ENCODE measurements at places on chromosomes 16 and 17.

- no peak for DNase-seq
These were observed 5.5 kb downstream of the KRT15 start for GRCh38 chr17:41513168-41513547.

- DNase-seq, result no peak
These were observed 13.9 kb upstream of the KIFC3 start for GRCh38 chr16:57815987-57816745.

DNA sequence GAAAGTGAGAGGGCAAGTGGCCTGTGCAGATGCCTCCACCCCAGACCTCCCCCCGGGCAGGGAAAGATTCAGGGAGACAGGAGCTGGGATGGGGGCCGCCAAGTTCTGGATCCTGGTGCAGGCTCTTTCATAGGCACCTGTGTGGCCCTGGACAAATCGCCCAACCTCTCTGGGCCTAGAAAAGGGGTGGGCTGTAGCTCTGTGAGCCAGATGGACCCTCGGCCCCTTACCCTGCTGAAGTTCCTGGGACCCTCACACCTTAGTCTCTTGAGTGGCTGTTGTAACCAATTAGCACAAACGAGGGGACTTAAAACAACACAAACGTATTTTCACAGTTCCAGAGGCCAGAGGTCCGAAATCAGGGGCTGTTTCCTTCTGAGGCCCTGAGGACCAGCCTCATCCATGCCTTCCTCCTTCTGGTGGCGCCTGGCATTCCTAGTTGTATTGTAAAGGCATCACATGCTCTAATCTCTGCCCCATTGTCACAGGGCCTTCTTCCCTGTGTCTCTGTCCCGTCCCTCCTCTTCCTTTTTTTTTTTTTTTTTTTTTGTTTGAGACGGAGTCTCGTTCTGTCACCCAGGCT is 352.6 kb downstream of the SEC14L1 start:
- DNase-seq, result no peak

DNA sequence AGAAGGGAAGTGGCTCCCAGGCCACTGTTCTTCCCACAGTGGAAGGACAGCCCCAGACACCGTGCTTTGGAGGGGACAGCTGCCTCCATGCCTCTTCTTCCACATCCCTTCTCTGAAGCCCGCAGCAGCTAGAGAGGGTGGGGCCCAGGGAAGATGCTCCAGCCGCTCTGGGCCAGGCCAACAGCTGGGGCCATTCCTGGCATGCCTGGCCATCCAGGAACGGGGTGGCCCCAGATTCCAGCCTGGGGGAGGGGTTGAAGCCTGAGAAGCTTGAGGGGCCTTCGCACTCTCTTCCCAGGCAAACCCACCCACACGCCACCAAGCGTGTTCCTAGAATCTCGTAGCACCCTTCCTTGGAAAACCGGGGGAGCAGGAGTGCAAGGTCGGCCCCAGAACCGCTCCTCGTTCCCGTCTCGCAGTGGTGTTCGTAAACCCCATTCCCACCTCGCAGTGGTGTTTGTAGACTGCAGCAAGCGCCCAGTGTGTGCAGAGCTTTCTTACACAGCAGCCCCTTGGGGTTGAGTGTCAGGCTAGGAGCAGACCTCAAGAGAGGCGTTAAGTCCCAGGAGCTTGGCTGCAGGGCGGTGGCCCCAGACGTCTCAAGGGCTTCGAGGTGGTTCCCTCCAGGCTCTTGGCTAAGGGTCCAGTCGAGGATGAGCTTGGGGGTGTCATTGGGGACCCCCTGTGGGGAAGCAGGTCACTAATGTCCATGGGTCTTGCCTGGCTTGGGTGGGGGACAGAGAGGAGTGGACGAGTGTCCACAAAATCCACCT is 2.7 kb downstream of the CDH15 start:
- no peak for DNase-seq

- DNase-seq, result no peak
These were observed 33.5 kb downstream of the SMURF2 start for GRCh38 chr17:64628641-64629040.

- DNase-seq, result no peak
These were observed 203.1 kb downstream of the MSI2 start for GRCh38 chr17:57459286-57459915.

GRCh38 chr17:36092230-36092629 is 2.3 kb upstream of the CCL3 start:
- DNase-seq, result no peak

DNA sequence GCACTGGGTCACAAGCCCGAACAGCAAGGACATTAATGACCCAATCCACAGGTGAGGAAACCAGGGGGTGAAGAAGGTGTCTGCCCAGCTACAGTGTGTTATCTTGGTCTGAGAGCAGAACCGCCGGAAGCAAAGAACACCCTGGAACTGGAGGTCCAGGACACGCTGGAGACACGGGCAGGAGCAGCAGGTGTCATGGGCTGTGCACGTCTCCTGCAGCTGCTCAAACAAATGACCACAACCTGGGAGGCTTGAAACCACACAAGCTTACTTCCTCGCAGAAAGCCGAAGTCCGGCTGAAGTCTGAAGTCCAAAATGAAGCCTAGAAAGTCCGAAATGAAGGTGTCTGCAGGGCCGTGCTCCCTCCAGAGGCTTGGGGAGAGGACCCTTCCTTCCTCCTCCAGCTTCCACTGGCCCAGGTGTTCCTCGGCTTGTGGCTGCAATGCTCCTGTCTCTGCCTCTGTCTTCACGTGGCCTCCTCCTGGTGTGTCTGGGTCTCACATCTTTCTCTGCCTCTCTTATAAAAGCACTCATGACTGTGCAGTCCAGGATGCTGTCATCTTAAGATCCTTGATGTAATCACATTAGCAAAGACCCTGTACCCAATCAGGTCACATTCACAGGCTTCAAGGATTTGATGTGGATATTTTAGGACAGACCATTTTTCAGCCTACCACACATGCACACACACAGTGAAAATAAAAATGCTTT is 351.2 kb downstream of the C16orf95 start:
- DNase-seq, result no peak

DNA sequence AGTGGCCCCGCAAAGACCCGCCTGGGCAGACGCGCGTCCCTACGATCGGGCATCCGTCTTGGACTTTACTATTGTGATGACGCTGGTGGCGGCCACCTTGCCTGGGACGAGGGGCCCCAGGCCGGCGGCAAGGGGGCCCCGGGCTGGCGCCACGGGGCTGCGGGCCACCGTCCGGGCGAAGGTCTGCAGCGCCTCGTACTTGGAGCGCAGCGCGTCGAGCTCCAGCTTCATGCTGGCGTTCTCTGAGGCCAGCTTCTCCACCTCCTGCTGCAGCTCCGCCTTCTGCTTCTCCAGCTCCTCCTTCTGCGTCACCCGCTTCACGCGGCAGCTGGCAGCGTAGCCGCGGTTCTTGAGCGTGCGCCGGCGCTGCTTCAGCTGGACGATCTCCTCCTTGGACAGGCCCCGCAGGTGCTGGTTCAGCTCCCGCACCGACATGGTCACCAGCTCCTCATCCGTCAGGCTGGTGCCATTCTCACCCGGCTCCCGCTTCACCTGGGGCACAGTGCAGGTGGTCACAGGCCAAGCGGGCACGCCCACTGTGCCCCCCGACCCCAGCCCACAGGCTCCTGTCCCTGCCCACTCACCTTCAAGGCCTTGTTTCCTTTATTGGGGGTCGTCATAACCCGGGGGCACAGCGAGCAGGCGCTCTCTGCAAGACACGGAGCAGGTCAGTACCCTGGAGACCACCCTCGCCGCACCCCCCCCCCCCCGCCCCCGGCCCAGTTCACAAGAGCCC is 4.8 kb upstream of the SIRT7 start:
- DNase-seq, result no peak

DNA sequence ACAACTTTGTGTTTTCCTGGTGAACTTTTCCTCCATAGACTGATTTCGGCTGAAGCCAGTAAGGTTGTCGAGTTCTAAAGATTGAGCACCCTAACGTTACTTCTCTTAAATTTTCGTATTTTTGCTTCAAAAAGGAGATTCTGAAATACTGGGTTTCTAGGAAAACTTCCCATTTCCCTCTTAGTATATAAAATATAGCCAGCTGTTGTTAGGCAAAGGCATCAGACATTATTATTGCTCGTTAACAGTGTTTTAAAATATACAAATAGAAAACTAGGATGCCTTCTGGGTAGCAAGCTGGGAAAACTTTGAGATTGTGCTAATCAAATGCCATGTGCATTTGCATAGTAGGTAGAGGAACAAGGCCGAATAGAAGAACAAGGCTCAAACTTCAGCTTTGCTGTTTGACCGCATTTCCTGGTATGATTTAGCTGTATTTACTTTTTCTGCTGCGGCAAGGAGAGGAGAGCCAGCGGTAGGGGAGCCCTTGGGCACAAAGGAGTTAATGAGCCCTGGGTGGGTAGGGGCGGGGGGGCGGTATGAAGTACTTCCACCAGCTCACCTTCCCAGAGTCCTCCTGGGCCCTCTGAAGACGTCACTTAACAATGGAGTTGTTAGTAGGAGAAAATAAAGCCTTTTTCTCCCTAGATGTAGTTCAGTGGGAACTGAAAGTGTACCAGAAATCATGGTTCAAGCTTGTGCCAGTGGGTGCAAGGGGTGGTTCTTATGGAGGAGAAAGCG is 151.9 kb downstream of the MSI2 start:
- no peak for DNase-seq

GRCh38 chr17:14959106-14959648 is 305.9 kb downstream of the PMP22 start:
- DNase-seq, result no peak

- DNase-seq, result no peak
These were observed 7.7 kb upstream of the TMEM100 start for GRCh38 chr17:55730380-55730779.

DNA sequence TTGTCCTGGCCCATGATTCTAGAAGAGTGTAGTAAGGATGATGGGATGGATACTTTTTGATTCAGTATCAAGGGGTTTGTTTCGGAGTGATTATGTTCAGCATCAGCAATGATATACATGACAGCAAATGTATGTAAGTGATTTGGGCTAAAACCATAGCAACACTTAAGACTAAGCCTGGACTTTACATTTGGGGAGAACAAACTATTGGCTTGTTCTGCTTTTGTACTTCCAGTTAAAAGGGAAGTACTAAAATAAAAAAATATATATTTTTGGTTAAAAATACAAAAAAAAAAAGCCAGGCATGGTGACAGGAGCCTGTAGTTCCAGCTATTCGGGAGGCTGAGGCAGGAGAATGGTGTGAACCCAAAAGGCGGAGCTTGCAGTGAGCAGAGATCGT is 20.5 kb upstream of the DHX8 start:
- DNase-seq, result no peak

DNA sequence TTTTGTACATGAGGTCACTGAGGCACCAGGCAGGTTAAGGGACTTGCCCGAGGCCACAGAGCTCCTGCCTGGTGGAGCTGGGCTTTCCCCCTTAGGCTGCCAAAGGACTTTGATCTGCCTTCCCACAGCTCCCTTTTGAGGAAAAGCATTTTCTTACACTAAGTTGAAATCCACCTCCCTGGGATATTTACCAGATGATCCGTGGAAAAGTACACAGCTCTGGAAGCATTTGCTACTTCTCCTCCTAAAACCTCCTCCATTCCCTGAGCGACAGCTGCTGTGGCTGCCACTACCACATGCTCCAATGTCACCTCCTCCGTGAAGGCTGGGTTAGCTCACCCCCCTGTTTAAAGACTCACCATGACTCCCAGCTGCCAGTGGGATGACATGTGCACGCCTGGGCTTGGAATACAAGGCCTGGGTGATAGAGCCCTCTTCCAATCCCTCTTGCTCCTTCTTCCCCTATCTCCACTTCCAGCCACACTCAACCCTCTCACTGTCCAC is 1.2 kb upstream of the MPRIP start:
- peak; percentile 48 for DNase-seq

GRCh38 chr17:71052971-71053370 is 883.6 kb downstream of the KCNJ2 start:
- no peak for DNase-seq

DNA sequence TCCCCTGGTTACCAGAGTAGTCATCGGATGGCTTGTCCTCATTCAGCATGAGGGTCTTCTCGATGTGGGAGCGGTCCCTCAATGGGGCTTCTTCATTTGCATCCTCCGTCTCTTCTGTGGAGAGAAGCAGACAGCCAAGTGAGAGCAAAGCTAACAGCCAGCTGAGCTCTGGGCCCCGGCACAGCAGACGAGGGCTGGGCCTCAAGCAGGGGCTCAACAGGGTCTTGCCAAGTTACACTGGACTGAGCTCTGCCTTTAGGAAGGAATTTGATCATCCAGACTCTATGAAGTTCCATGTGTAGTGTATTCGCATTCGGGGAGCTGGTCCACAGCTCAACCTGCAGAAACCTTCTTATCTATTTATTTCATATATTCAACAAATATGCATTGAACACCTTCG is 37.4 kb downstream of the SRL start:
- no peak for DNase-seq

DNA sequence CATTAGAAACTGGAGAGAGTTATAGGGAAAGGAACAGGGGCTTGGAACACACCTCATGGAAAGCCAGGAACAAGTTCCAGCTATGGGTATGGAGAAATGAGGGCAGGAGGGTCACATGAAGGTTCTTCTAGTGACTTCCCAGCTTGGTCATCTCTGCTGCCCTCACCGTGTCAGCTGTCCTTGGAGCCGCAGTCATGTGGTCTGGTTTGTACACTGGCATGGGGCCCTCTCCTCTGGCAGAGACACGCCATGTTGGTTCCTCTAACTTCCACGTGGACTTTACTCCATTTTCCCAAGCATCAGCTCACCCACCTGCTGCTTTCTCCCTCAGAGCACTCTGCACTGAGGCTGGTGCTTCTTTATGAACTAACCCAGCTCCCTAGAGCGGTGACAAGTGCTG is 26.3 kb downstream of the MPG start:
- DNase-seq, result no peak

GRCh38 chr17:37698132-37698910 is 46.5 kb downstream of the HNF1B start:
- no peak for DNase-seq

GRCh38 chr17:31134576-31134975 is 39.8 kb downstream of the NF1 start:
- DNase-seq, result no peak

- no peak for DNase-seq
These were observed 5.6 kb downstream of the KCTD13 start for GRCh38 chr16:29920288-29921033.

DNA sequence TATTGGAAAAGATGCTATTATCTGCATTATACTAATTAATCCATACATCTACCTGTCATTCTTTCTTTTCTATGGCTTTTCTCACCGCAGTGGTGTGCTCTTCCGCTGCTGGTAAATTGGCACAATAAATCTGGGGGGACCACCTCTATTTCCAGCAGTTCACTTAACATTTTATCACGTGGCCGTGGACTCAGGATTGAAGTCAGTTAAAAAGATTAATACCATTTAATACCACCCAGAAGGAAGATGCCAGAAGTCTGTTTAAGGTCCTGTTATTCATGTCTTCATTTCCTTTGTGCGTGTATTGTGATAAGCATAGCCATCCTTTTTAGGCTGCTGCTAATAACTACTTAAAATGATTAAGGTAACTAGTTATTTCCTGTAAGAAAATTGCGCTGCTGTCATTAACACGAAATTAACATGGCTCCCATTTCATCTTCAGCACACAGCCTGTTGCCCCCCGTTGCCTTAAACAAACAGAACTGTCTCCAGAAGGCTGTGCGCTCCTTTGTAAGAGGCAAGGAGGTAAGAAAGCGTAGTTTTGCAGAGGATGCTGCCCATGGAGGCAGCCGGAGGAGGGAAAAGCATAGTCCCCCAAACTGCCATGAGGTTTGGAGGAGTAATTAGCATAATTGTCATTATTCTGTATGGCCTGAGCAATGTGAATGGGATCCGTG is 414.4 kb downstream of the UTP18 start:
- no peak for DNase-seq
